Esophagus squamous epithelium (tissue), 5 donors: ENCODE measurements at places on chromosomes 13 and 19. TPM values are rescaled to one million over a fixed set of nuclear protein-coding genes. Genes with fewer than 3 reads are reported as not detected.

The ATP8B3 gene
- 0.67 TPM for total RNA-seq

The KL gene
- 0.11 TPM for total RNA-seq

The PLIN4 gene
- total RNA-seq, result 2.2 TPM

The DACH1 gene
- total RNA-seq, result 0.13 TPM

The ZNF714 gene
- 5.9 TPM for total RNA-seq

The SLC10A2 gene
- not detected for total RNA-seq

The ZNF565 gene
- 3.6 TPM for total RNA-seq

The CLC gene
- not detected for total RNA-seq

The TINCR gene
- 19.6 TPM for total RNA-seq

The PLVAP gene
- 25.0 TPM for total RNA-seq

- H3K4me3 ChIP-seq, result no peak overlapping the region
- no peak for DNase-seq
- no peaks in the 10 kb centered on the region for H3K27me3 ChIP-seq
- H3K36me3 ChIP-seq, result no peaks in the 10 kb centered on the region
- no peak overlapping the region for H3K27ac ChIP-seq
Observed at GRCh38 chr13:32423592-32423991, 4.3 kb downstream of the N4BP2L1 start.

DNA sequence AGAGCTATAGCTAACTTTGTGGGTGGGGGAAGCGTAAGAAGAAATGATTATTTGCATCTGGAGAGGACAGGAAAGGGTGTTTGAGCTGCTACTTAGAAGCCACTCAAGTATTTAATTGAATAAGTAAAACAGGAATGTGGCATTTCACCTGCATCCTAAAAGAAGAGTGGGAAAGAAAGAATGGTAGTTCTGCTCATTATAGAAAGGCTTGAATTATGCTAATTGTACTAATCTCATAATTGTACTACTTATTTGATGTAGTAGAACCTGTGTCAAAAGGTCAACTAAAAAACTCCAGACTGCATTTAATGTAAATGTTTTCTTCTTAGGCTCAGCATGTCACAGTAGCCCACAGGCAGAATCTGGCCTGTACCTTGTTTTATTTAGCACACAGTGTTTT lies 113.6 kb downstream of the RNF17 start:
- no peak for DNase-seq
- no peak overlapping the region for H3K27ac ChIP-seq
- no peaks in the 10 kb centered on the region for H3K4me1 ChIP-seq
- H3K4me3 ChIP-seq, result no peak overlapping the region
- H3K36me3 ChIP-seq, result no peaks in the 10 kb centered on the region

- H3K4me3 ChIP-seq, result no peak overlapping the region
- H3K36me3 ChIP-seq, result no peaks in the 10 kb centered on the region
- no peaks in the 10 kb centered on the region for H3K4me1 ChIP-seq
- H3K27ac ChIP-seq, result no peak overlapping the region
- no peaks in the 10 kb centered on the region for H3K27me3 ChIP-seq
Observed at GRCh38 chr13:57345526-57345925, 178.5 kb downstream of the PRR20E start.

GRCh38 chr13:90205911-90206310 lies 1141.6 kb upstream of the MIR17HG start:
- H3K36me3 ChIP-seq, result no peaks in the 10 kb centered on the region
- no peaks in the 10 kb centered on the region for H3K4me1 ChIP-seq
- no peak for DNase-seq
- no peaks in the 10 kb centered on the region for H3K27me3 ChIP-seq

DNA sequence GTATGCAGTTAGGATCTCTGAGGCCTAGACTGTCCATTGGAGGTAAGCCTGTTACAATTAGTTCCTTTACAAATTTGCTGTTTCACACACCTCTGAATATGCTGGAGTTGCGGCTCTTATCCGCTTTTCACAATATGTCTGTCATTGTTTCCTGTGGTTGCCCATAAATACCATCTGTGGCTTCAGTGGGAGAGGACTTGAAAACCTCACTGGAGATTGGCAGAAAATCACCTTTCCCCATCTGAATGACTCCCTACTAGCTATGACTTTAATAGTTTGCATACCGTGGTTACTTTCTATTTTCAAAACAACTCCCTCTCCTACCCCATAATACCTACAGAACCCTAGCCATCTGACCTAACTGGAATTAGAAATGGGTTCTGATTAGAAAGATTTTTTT lies 454.3 kb downstream of the PCDH17 start:
- no peak overlapping the region for H3K27ac ChIP-seq
- no peaks in the 10 kb centered on the region for H3K27me3 ChIP-seq
- H3K4me1 ChIP-seq, result no peaks in the 10 kb centered on the region
- no peaks in the 10 kb centered on the region for H3K36me3 ChIP-seq

- H3K36me3 ChIP-seq, result no peaks in the 10 kb centered on the region
- H3K4me1 ChIP-seq, result peaks cover 19% of the 10 kb centered on the region
- H3K4me3 ChIP-seq, result no peak overlapping the region
Observed at GRCh38 chr13:72963762-72964161, 95.0 kb upstream of the KLF5 start.

- DNase-seq, result no peak
- H3K4me1 ChIP-seq, result peaks cover 29% of the 10 kb centered on the region
- no peak overlapping the region for H3K27ac ChIP-seq
- H3K36me3 ChIP-seq, result no peaks in the 10 kb centered on the region
Observed at GRCh38 chr13:51004111-51004865, 94.7 kb downstream of the RNASEH2B start.

- no peak overlapping the region for H3K27ac ChIP-seq
- no peaks in the 10 kb centered on the region for H3K36me3 ChIP-seq
- H3K27me3 ChIP-seq, result peaks cover 75% of the 10 kb centered on the region
- no peak overlapping the region for H3K4me3 ChIP-seq
- H3K4me1 ChIP-seq, result peaks cover 49% of the 10 kb centered on the region
Observed at GRCh38 chr19:5801796-5802619, 2.9 kb upstream of the NRTN start.

- no peak overlapping the region for H3K27ac ChIP-seq
- no peak overlapping the region for H3K4me3 ChIP-seq
- H3K4me1 ChIP-seq, result peaks cover 10% of the 10 kb centered on the region
- H3K36me3 ChIP-seq, result no peaks in the 10 kb centered on the region
- no peaks in the 10 kb centered on the region for H3K27me3 ChIP-seq
Observed at GRCh38 chr13:73036566-73036965, 22.2 kb upstream of the KLF5 start.

GRCh38 chr13:57824121-57824520 lies 192.6 kb downstream of the PCDH17 start:
- no peaks in the 10 kb centered on the region for H3K36me3 ChIP-seq
- no peak for DNase-seq
- no peaks in the 10 kb centered on the region for H3K27me3 ChIP-seq
- no peaks in the 10 kb centered on the region for H3K4me1 ChIP-seq
- no peak overlapping the region for H3K27ac ChIP-seq

DNA sequence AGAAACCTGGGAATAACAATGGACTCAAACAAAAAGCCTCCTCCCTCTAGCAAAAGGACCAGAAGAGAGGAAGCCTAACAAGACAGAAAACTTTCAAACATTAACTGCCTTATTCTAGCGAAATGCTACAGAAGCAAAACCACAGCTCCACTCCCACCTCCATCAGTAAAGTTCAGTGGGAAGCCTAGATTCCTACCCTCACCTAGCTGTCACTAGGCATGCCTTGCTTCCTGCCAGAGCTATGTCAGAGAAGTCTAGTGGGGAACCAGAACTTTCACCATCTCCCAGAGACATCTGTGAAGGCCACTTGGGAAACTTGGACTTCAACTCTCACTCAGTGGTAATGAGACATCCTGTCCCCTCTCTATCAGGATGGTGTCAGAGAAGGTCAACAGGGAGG lies 37.1 kb downstream of the DPY19L3 start:
- H3K4me3 ChIP-seq, result no peak overlapping the region
- no peak overlapping the region for H3K27ac ChIP-seq
- DNase-seq, result no peak

- no peak for DNase-seq
- no peaks in the 10 kb centered on the region for H3K27me3 ChIP-seq
- no peak overlapping the region for H3K27ac ChIP-seq
- H3K4me1 ChIP-seq, result no peaks in the 10 kb centered on the region
Observed at GRCh38 chr13:94416454-94417080, 62.9 kb downstream of the DCT start.

- no peaks in the 10 kb centered on the region for H3K36me3 ChIP-seq
- H3K27ac ChIP-seq, result no peak overlapping the region
- DNase-seq, result no peak
Observed at GRCh38 chr19:35315883-35316282, 13.1 kb upstream of the CD22 start.

- H3K4me3 ChIP-seq, result no peak overlapping the region
- no peaks in the 10 kb centered on the region for H3K27me3 ChIP-seq
- H3K36me3 ChIP-seq, result no peaks in the 10 kb centered on the region
- no peaks in the 10 kb centered on the region for H3K4me1 ChIP-seq
- no peak for DNase-seq
Observed at GRCh38 chr13:46071590-46072249, 19.2 kb upstream of the ZC3H13 start.

- no peak overlapping the region for H3K27ac ChIP-seq
- peaks cover 53% of the 10 kb centered on the region for H3K4me1 ChIP-seq
- DNase-seq, result no peak
- no peaks in the 10 kb centered on the region for H3K36me3 ChIP-seq
- H3K4me3 ChIP-seq, result peak overlapping the region; percentile 36
Observed at GRCh38 chr19:54431255-54431838, 16.1 kb downstream of the TTYH1 start.

DNA sequence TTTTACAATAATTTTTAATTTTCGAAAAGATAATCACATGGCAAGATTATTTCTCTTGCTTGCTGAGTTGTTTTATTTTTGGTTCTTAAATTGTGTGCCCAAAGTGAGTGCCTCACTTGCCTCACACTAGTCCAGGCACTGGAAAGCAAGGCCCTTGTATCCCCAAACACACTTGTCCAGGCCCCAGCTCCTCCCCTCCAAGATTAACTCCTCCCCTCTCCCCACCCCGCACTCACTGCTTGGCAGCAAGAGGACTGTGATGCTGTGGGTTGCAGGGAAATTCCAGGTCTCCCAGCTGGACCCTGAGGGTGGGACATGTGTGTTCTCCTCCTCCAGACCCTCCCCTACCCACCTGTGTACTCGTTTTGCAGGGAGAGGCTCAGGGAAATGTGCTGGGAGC lies 3.9 kb downstream of the SIGLEC12 start:
- no peak overlapping the region for H3K27ac ChIP-seq
- H3K4me3 ChIP-seq, result no peak overlapping the region
- no peaks in the 10 kb centered on the region for H3K36me3 ChIP-seq
- H3K4me1 ChIP-seq, result no peaks in the 10 kb centered on the region

DNA sequence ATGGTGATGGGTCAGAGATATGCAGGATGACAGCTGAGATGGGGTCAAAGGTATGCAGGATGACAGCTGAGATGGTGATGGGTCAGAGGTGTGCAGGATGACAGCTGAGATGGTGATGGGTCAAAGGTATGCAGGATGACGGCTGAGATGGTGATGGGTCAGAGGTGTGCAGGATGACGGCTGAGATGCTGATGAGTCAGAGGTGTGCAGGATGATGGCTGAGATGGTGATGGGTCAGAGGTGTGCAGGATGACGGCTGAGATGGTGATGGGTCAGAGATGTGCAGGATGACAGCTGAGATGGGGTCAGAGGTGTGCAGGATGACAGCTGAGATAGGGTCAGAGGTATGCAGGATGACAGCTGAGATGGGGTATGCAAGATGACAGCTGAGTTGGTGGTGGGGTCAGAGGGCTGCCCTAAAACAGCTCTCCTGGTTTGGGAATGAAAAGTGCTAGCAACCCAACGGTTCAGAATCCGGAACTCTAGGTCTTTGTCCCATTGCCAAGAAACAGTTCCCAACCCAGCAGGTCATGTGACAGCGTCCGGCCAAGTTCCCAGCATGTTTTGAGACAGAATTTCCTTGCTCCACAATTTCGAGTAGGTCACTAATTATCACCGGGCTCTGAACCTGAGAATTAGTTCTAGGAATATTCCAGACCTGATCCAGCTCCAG lies 3.2 kb downstream of the SELENOW start:
- peak overlapping the region; percentile 100 for H3K27ac ChIP-seq
- peaks cover 19% of the 10 kb centered on the region for H3K36me3 ChIP-seq
- H3K4me1 ChIP-seq, result peaks cover 42% of the 10 kb centered on the region
- H3K4me3 ChIP-seq, result peak overlapping the region; percentile 92
- H3K27me3 ChIP-seq, result no peaks in the 10 kb centered on the region

DNA sequence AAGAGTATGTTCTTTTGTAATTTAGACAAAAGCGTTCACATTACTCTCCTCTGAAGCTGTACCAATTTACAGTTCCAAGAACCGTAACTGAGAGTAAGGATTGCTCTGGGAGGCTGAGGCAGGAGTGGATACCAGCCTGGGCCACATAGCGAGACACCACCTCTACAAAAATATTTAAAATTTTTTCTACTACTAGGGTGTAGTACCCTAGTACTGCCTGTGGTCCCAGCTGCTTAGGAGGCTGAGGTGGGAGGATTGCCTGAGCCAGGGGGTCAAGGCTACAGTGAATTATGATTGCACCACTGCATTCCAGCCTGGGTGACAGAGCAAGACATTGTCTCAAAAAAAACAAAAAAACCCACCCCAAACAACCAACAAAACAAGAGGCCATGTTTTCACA lies 12.1 kb upstream of the CYP2A6 start:
- DNase-seq, result no peak
- H3K4me3 ChIP-seq, result no peak overlapping the region
- no peak overlapping the region for H3K27ac ChIP-seq
- no peaks in the 10 kb centered on the region for H3K27me3 ChIP-seq
- no peaks in the 10 kb centered on the region for H3K4me1 ChIP-seq
- no peaks in the 10 kb centered on the region for H3K36me3 ChIP-seq

DNA sequence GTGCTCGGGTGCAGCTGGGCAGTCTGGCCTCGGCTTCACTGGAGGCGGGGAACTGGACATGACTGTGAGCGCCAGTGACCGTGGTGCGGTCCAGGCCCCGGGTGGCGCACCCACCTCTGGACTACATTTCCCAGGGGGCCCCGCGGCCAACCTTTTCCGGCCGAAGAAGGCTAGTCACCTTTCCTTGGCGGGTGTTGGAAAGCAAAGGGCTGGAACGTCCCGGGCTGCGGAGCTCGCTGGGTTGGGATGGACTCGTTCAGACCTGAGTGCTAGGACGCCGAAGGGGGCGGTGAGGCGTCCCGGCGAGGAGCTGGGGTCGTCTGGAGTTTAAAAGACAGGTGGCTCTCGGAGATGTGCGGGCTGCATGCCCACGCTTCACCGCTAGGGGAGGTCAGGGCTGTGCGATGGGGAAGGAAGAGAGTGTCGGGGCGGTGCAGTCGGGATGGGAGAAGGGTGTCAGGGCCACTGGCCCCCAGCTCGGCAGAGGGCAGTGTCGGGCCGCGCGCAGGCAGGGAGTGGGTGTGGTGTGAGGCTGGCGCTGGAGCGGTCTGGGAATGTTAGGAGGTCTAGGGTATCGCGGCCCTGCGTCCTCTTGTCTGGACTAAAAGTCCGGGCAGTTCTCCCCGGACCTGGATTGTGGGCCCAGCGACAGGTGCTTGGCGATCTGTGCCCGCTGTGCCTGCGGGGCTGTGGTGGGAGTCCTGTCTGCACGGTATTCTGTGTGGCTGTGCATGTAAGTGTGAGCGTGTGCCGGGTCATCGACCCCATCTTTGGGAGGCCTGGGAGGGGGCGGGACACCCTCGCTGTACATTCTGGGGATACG lies 57.1 kb downstream of the ZNF568 start:
- H3K4me1 ChIP-seq, result no peaks in the 10 kb centered on the region
- peak overlapping the region; percentile 67 for H3K4me3 ChIP-seq
- H3K27me3 ChIP-seq, result no peaks in the 10 kb centered on the region
- peak overlapping the region; percentile 66 for H3K27ac ChIP-seq
- peak; percentile 28 for DNase-seq
